ENCODE measurements at places on chromosomes 7 and 10.

DNA sequence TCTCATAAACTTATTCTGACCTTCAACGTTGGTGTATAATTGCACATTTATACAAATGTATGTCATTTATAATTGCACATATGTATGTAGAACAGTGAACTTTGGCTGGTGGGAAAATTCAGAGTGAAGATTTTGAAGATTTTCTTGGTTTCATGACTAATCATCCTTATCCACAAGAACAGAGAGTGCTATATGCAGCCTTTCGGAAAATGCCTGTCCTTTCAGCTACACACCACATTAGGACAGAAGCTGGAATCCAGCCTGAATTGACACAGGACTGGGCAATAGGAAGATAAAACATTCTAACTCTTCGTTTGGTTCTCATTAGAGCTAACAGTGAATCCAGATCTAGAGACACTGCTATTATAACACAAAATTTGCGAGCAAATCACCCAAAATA lies 166.2 kb downstream of the PDE1C start:
- DNase-seq, result no peak

GRCh38 chr10:73625004-73625883 lies 16.0 kb downstream of the MYOZ1 start:
- DNase-seq, result peak; percentile 60

DNA sequence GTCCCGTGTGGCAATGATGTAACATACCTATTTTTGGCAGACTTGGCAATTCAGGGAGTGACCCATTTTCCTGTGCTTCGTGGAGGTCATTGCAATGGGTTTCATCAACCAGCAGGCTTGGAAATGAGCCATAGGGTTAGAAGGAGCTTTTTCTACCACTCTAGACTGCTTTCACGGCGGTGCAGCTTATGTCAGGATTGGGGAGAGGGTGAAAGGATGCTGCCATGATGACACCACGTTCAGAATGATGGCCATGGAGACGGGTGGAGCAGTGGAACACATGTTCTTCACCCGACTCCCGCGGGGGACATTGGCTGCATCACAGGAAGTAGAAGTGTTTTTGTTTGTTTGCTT lies 220.2 kb downstream of the EMX2 start:
- DNase-seq, result no peak

DNA sequence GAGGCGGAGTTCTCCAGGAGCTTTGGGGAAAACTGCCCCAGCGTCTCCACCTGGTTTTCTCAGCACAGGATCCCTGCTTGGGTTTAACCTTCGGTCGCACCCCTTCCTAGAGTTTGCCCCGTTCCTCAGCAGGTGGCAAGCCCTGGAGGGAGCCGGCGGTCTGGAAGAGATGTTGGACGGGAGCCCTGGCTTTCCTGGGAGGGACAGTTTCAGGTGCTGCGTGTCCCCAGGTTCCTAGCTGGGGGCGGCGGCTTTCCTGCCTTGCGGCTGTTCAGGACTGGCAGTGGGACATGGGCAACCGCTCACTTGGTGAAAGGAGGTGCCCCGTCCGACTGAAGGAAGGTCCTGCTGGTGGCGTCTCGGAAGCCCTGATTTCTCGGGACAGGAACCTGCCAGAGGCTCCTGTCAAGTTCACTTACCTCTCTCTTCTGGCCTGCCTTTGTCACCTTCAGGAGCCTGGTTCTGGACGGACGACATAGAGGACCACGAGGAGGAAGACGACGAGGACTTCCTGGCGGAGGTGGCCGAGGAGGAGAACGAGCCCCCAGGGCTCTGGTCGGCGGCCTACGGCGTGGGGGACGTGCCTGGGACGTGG lies 14.8 kb downstream of the ZNF316 start:
- no peak for DNase-seq

DNA sequence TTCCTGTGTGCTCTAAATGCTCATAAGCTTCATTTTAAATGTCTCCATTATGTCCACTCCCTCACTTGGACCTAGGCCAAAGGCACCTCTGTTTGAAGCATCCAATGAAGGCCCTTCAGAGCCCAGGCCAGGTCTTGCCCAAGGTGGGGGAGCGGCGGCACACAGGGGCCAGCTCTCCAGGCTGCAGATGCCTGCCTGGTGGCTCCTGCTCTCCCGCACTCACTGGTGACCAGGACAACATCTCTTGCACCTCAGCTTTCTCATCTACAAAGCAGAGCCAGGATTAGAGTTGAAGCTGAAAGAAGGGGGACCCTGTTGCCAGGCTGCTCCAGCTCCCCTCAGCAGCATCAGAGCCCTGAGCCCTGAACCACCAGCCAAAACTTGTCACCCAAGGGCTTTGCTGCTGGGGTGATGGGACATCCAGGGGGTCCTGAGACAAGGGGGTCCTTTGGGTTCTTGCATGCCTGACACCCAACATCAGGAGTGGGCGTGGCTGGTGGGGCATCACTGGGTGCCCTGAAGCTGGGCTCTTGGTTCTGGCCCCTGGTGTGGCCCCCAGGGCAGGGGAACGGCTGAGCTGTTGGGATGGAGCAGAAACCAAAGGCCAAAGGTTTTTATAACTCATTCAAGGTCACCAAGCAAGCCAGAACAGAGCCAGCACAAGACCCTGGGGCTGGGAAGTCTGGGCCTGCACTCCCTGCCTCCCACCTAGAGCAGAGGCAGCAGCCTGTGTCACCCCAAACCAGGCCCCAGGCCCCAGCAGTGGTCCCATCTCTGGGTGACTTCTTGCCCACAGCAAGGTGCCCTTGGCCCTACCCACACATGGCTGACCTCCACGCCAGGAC lies 1.2 kb downstream of the NACAD start:
- DNase-seq, result no peak
